ENCODE measurements at places on chromosomes 11 and 22. TPM values are rescaled to one million over a fixed set of nuclear protein-coding genes. Genes with fewer than 3 reads are reported as not detected.

TMEM151A gene
- not detected for total RNA-seq

DNA sequence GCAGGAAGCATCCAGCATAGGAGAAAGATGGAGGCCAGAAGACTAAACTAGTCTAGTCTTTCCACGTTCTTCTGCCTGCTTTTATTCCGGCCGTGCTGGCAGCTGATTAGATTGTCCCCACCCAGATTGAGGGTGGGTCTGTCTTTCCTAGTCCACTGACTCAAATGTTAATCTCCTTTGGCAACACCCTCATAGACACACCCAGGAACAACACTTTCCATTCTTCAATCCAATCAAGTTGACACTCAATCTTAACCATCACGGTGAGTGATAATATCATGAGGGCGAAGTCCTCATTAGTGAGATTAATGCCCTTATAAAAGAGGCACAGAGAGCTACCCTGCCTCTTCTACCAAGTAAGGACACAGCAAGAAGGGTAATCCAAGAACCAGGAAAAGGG lies 424.2 kb downstream of the LARGE1 start:
- DNase-seq: no peak

DNA sequence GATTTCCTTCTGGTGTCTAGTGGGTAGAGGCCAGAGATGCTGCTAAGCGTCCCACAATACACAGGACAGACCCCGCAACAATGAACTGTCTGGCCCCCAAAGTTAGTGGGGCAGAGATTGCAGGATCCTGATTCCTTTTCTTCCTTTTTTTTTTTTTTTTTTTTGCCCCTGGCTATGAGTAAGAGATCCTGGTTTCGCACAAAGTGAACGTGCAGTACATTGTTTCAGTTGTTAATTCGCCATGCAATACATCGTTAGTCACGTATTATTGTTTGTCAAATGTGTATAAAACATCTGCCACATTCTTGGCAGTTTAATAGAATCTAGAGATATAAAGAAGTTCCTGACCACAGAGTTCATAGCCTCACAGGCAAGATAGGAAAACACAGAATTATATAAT lies 20.2 kb downstream of the ST3GAL4 start:
- no peak for DNase-seq

DNA sequence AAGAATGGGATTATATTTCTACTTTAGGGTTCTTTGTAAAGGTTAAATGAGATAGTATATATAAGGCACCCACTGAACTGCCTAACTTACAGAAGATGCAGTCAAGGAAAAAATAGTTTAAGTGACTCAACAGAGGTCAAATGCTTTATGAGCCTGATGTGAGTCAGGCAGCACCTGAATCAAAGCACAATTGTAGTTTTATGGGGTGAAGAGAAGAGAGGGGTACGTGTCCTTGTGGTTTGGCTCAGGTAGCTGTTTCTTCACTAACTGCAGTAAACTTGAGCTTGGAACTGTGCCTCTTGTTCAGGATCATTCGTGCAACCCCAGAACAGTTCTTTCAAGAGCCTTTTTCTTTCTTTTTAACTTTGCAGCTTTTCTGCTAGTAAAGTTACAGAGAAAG lies 125.2 kb upstream of the SPON1 start:
- no peak for DNase-seq

DNA sequence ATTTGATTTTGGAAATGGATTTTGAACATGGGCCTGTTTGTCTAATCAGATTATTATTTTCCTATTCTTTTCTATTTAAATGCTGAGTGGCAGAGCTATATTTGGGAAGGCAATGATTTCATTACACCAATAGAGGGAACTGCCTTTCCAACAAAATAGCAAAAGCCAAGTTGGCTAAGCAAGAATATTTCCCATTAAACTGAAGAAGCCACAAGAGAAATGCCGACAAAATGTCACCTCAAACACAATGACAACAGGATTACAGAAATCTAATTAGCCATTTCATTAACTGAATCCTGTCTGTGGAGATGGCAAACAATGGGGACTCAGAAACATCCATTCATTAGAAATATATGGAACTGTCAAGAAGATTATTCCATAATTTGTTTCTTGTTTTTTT lies 1593.1 kb upstream of the RAG2 start:
- no peak for DNase-seq

AMPD3 gene
- total RNA-seq: 2.9 TPM

- no peak for DNase-seq
Observed at GRCh38 chr11:111045874-111046273, 199.7 kb upstream of the POU2AF2 start.

DNA sequence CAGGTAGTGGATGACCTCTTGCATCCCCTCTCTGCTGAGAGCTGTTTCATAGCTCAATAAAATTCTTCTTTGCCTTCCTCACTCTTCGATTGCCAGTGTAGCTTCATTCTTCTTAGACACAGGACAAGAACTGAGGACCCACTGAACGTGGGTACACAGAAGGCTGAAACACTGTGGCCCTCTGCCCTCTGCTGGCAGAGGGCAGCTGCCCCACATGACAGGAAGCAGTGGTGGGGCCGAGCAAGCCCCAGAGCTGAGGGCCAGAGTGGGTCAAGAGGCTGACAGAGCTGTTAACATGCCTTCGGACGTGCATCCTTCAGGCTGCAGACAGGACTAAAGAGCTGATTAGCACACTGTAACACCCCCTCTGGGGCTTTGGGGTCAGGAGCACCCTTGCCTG lies 15.6 kb downstream of the SMC1B start:
- peak; percentile 20 for DNase-seq

DNA sequence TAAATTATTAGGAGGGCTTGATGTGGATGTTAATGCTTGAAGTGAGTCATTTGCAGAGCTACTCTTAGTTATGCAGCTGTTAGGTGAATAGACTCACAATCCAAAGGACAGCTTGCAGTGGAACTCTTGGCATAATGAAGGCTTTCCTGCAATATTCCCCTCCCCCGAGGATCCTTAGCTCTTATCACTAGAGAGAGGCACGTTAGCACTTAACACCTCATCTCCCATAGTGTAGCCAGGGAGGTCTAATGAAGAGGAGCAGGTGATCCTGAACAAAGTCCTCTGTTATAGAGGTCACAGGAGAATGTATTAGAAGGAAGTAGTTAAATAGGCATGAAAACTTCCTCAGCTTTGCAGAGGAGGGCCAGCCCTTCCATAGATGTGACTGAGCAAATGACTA lies 919.2 kb upstream of the FAT3 start:
- no peak for DNase-seq

GRCh38 chr11:113440816-113441215 lies 34.4 kb downstream of the DRD2 start:
- DNase-seq: no peak

DNA sequence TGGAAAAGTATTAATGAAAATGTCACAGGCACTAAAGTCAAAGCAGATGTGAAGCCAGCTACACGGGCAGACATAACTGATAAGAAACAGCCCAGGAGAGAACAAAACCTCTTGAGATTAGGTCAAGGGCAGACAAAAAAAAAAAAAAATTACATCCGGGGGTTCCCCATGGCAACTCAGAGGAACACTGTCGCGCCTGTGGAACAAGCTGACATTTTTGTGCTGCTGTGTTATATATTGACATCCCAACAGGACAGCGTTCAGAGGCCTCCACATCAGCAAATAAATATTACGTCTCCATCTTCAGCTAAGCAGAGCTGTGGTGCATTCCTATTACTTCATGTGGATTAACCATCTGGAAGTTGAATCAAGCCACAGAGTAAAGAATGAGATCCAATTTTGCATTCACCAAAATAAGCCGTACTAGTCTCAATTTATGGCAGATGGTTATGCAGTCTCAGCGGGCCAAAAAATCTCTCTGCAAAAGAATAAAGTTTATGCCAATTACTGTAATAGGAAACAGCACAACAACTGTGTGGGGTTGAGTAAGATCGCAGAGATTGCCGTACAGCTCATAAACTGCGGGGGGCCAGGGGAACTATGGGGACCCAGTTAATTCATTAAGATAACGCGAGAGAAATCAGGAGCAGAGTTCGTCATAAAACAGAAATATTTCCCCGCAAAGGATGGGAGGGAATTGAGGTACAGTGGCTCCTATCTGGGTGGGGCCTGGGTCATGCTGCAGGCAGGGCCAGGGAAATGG lies 41.3 kb upstream of the MN1 start:
- no peak for DNase-seq

DNA sequence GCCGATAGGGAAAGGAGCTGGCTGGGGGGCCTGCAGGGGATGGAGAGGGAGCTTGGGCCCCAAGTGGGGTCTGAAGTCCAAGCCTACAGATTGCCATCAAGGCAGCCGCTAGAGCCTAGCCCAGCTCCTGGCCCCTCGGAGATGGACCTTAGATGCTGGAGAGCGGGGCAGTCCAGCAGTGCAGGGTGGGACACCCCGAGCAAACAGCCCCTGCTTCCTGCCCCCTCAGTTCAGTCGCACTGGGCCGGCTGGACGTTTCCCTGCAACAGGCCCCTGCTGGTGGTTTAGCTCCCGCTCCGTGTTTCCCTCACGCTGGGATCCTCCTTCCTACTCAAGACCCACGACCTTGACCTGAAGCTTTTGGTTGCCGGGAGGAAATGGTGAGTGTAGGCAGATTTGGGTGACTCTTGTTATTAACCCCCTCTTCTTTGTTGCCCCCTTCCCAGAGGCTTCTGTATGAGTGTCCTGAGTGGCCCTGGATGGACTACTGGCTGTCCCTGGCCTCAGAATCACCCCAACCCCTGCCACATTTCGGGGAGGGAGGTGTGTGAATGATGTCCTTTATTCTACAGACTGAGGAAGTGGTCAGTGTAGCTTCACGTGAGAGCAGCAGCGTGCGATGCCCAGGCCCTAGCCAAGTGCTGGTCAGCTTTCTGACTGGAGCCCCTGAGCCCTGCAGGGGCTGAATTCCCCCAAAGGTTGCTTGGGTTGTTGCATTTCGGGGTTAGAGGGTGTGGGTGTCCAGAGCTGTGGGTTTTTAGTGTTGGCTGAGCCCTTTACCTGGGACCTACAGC lies 2.7 kb downstream of the ST3GAL4 start:
- no peak for DNase-seq

DNA sequence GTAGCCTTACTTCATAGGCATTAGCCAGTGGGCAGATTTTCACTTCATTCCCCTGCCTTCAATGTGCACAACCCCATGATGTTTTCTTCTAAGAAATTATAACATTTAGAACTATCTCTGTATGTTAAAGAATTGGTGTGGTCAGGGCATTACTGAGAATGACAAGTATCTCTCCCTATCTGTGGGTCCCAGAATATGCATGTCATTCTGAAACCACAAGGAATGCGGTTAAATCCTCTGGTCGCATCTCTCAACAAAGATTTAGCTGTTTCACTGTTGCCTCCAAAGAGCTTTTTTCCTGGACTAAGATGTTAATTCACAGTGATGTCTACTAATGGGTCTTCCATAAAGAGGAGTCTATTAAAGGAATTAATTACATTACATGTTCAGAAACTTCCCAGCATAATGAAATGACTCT lies 62.7 kb downstream of the LIF start:
- DNase-seq: no peak

Measured in neural progenitor cell (in vitro differentiated cells).